ENCODE measurements at places on chromosomes 4 and X. TPM values are rescaled to one million over a fixed set of nuclear protein-coding genes. Genes with fewer than 3 reads are reported as not detected.

Gene EDNRA
- total RNA-seq = 0.16 TPM

Gene CCDC160
- not detected for total RNA-seq

Gene CLDN34
- total RNA-seq = not detected

Gene FOXP3
- not detected for total RNA-seq

Gene RHOXF2
- not detected for total RNA-seq

Gene PIN4
- total RNA-seq = 18.6 TPM

Data from bladder microvascular endothelial cell (primary cell).